ENCODE measurements at places on chromosomes 5 and 9.

GRCh38 chr9:84123648-84124406 is 143.2 kb downstream of the RMI1 start:
- no peak for DNase-seq

DNA sequence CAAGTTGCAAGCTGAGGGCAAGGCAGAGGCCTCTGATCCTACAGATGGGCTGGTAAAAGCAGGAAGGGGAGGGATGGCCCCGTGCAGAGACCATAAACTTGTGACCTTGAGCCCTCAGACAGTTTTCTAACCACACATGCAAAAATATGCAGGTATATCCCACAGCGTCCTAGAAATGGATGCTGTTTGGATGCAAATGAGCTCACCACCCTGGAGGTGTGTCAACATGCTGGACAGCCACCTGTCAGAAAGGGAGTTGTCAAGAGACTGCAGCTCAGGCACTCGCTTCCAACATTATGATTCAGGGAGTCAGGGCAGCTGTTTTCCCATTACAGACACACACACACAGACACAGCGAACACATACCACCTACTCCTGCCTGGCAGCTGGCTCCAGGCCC is 97.3 kb upstream of the PANK3 start:
- no peak for DNase-seq

GRCh38 chr9:100056561-100056960 is 42.2 kb downstream of the ERP44 start:
- DNase-seq = no peak

GRCh38 chr5:128636361-128636760 is 98.3 kb upstream of the FBN2 start:
- DNase-seq = no peak

DNA sequence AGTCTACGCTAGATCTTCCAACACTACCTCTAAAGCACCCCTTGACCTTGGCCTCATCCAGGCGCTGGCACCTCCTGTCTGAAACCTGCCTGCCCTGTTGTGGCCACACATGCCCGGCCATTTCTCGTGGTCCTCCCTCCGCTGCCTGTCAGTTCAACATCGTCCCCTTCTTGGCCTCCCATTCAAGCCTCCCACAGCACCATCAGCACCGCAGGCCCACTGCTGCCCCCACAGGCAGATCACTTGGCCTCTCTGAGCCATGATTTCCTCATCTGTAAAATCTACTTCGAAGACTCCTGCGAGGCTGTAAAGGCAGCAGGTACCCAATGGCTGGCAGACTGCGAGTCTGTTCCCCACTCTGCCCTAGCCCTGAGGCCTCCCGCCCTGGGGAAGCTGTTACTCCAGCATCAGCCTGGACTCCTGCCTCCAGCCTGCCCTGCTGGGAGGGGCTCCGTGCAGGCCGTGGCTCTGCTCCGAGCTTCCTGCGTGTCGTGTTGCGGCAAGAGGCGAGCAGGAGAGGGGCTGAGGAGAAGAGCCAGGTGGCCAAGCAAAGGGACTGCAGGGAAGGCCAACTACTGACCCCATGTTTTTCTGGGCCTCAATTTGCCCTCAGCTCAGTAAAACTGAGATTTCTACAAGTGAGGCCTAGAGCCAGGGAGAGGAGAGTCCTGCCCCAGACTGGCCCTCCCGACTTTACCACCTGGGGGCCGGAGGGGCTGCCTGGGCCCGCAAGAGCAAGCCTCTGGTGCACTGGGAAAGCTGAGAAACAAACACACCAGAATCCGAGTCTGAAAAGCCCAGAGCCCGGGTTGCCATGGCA is 70.5 kb upstream of the LRRTM2 start:
- no peak for DNase-seq

DNA sequence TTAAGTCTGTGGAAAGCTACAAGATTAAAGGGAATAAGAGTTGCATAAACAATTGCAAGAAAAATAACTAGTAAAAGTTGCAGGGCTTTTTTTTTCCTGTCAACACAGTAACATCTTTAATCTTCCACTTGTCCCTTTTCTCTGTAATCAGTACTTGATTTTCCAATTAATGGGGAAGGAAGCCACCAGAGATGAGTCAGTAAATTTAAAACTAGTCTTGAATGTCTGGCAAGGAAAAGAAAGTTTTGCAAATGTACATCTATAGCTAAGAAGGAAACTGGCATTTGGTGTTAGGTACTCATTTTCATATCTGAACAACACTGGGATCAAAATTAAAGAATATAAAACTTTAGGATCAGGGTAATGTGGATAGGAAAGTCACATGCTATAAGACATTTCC is 17.1 kb downstream of the DAP start:
- DNase-seq = no peak

DNA sequence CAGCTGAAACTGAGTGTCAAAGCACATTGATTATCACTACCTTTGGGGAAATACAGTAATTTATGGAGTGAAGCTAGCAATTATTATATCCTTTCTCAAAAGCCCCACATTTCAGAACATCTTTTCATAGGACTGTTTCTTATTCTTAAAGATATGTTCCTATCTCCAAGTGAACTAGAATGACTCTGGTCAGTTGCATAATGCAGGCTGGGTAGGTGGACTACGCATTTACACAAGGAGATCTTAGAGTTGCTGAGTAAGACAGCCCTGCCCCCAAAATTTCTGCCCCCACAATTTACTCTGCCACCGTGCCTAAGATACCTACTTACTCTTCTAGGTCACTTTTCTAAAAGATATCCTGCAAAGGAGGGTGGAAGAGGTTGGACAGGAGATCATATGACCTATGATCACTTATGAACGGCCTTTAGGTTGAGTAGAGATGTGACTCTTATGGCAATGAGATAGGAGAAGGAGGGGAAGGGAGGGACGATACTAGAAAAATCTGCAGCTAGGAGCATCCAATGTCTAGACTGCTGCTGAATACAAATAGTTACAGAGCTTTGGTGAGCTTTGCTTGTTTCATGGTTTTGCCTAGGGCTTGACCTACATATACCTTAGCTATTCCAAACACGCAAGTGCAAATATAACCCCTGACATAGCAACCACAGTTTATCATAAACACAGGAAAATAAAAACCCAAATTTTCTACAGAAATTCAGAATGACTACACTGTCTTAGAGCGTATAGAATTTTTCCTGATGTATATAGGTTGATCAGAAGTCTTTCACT is 121.7 kb downstream of the GLIS3 start:
- no peak for DNase-seq

DNA sequence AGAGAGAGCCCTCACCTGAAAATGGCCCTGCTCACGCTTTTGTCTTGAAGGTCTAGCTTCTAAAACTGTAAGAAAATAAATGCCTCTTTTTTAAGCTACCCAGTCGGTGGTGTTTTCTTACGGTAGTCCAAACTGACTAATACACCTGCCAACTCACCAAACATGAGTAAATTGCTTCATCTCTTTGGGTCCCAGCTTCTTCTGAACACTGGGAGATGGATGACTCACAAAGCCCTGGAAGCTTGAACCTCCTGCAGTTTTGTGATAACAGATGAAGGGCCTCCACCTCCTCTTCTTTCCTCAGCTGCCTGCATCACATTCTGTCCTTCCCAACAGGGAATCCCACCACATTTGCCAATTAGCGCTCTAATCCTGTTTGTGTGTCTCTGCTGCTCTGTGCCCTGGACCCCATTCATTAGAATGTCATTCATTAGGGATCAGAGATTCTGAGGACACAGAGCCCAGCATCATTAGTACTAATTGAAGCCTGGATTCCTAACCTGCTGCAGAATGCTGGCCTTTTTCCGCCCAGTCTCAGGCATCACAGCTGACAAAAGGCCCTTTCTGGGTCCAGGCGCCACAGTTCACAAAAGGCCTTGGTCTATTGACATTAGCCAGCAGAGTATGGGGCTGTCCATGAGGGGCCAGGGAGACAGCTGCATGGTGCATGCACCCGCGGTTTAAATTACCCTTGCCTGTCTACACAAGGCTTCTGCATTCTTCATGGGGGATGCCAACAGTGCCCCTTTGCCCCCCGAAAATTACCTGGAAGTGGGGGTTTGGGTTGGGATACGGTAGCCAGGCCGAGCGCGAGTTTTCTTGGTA is 349.3 kb downstream of the SEMA5A start:
- DNase-seq = peak; percentile 51

DNA sequence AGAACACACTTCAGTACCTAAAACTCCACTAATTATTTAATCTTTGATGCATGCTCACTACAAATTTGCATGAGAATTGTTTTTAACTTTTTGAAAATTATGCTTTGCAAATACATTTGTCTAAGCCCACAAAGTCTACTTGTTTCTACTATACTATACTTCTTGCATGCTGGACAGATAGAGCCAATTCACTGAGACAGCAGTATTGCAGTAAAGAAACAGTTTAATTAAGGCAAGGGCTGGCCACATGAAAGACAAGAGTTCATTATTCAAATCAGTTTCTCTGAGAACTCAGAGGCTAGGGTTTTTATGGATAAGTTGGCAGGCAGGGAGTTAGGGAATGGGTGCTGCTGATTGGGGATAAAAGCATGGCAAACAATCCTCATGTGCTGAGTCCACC is 6.0 kb upstream of the FXN start:
- DNase-seq = no peak

- DNase-seq = no peak
Measured at GRCh38 chr9:17081814-17082213, 53.0 kb upstream of the CNTLN start.

DNA sequence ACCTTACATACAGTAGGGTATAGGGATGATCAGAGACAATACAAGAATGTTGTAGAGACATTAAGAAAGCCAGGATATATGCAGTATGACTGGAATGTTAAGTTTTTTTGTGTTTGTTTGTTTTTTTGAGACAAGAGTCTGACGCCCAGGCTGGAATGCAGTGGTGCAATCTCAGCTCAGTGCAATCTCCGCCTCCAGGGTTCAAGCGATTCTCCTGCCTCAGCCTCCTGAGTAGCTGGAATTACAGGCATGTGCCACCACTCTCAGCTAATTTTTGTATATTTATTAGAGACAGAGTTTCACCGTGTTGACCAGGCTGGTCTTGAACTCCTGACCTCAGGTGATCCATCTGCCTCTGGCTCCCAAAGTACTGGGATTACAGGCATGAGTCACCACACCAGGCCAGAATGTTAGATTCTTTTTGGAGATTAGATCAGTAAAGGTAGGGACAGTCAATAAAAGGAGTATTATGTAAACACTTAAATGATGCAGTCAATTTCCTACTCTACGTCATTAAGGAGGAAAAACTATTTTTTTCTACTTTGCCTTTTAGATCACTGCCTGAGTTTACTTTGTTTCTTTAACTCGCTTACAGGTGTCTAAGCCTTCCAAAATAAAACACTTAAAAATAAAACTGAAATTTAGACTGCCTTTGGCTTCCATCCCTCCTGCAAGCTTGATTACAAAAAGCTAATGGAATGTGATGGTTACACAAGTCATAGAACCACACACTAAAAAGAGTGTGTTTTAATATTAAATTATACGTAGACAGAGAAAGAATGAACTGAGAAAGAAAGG is 6.8 kb upstream of the HNRNPA0 start:
- no peak for DNase-seq

GRCh38 chr5:40676613-40677343 is 2.9 kb upstream of the PTGER4 start:
- DNase-seq = peak; percentile 63

- DNase-seq = no peak
Measured at GRCh38 chr5:169153405-169153804, 147.5 kb downstream of the SLIT3 start.

DNA sequence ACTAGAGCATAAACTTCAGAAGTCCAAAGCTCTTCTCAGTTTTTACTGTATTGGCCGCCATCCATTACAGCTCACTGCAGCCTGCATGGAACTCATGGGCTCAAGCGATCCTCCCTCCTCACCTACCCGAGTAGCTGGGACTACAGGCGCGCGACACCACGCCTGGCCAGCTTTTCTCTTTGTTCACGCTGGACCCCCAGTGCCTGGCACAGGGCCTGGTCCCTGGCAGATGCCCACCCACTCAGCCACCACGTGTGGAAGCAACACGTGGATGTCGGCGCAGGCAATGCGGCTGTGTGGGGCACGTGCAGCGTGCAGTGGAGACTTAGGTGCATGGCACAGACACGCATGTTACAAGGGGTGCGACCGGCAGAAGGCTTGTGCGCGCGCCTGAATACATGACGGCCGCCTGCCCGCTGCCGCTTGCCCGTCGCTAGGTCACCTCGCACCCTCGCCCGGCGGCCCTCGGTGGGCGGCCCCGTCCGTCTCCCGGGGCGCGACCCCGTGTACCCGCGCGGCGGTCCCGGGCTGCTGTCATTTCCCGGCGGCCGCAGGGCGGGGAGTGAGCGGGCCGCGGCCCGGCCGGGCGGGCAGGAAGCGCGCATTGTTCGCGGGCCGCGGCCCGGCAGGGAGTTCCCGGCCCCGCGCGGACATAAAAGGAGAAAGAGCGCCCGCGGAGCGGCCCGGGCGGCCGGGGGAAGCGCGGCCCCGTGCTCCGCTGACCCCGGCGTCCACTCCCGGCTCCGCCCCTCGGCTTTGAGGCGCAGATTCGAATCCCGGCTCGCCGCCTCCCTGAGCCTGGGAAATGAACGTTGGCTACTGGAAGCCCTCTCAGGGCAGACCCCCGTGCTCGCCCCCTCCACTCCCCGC is 24.1 kb upstream of the PTGS1 start:
- peak; percentile 31 for DNase-seq

GRCh38 chr9:27340961-27341511 is 44.1 kb upstream of the EQTN start:
- DNase-seq = no peak

DNA sequence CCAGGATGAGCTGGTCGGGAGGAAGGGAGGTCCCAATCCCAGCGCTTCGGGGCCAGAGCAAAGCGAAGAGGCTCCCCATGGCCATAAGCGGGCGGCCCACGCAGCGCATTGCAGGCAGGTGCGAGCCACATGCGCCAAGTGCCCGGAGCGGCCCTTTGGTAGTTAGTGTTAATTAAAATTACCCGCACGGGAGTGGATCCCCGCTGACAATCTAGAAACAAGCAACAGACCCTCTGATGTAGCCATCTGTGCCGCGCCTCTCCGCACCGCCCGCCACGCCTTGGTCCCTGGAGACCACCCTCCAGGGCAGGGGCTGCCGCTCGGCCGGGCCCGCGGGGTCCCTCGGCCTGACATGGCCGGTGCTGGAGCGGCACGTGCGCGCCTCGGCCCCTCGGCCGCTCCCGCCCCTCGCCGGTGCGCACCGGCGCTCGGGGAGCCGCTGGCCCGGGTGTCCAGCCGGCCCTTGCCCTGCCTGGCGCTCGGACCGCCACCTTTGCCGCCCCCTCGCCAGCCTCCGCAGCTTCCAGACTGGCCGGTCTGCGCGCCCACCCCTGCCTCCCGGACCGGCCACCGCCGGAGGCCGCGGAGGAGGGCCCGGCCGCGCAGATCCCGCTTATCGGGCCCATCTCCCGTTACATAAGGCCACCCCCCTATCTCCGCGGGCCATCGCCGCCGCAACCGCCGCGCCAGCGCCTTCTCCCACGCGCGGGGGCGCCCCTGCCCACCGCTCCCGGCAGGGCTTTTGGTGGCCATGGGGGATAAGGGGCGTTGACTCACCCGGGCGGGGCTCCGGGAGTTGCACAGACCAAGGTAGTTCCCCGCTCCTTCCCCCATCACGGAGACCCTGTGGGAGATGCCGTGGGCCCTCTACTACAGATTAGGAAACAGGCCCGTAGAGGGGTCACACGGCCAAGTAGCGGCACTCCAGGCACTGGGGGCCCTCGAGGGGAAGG is 1.9 kb upstream of the IL13 start:
- no peak for DNase-seq

All from fibroblast of pulmonary artery (primary cell).